Astrocyte of the cerebellum (primary cell): ENCODE measurements at places on chromosomes 4 and X.

- DNase-seq: peak; percentile 38
Measured at GRCh38 chrX:130916636-130917422, 13.8 kb upstream of the ENOX2 start.

GRCh38 chr4:4642496-4643000 lies 100.7 kb upstream of the STX18 start:
- no peak for DNase-seq

GRCh38 chrX:11465648-11466411 lies 172.6 kb downstream of the AMELX start:
- DNase-seq: no peak

DNA sequence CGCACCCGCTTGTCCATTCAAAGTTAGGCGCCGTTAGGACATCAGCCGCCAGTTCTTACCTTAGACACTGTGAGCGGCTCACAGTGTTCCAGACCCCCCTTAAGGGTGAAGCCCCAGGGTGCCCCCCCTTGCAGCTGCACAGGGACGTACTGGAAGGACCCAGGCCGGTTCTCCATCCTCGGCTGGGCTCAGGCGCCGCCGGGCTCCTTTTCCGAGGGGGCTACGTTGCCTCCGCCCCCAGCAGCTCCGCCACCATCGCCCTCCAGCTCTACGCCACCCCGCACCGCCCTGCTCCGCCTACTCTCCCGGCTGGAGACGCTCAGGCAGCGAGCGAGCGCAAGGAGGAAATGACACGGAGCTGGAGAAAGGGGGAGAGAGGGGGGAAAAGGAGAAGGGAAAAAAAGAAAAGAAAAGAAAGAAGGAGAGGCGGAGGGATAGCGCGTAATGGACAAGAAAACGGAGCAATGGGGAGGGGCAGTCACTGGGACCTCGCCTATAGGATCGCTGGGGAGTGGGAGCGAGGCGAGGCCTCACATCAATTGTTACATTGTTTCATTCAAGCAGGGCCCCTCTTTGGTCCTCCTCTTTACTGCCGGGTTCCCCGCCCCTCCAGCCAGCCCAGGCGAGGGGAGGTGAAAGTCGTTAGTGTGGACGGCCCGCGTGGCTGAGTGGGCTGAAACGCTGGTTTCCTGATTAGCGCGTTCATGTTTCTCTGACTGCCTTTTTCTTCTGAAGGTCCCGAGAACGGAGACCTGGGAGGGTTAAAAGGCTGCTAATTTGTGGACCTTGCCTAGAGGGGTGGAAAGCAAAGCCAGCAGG lies at the start of gene SHROOM4:
Gene SHROOM4, minus strand, starts transcription at position 352 of the 819 bp plus-strand sequence. Its CDS starts 176 bp downstream, at position 176.
- DNase-seq: no peak

GRCh38 chr4:139642364-139642763 lies 23.3 kb upstream of the MGST2 start:
- no peak for DNase-seq

- no peak for DNase-seq
Measured at GRCh38 chr4:157687971-157688370, 467.4 kb downstream of the GRIA2 start.

- DNase-seq: no peak
Measured at GRCh38 chrX:27915617-27916016, 65.6 kb downstream of the DCAF8L1 start.

GRCh38 chr4:86055898-86056297 lies 304.0 kb downstream of the MAPK10 start:
- no peak for DNase-seq

- DNase-seq: no peak
Measured at GRCh38 chr4:153207567-153207966, 3.3 kb downstream of the TRIM2 start.

DNA sequence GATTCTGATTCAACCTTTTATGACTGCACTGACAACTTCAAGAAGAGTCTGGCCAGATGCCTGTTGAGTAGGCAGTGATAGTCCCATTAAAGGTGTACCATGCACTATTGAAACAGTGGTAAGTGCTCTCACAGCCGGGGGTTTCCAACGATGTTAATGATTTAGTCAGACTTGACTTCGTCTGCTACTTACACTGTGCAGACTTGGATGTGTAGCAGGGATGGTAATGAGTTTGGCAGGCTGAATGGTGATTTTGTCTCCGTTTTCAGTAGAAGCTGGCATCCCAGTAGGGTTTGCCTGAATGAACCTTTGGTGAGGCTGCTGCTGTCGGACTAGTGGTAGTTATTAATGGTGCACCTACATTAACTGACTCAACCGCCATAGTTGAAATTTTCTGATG lies 52.0 kb upstream of the TMSB15B start:
- DNase-seq: no peak

DNA sequence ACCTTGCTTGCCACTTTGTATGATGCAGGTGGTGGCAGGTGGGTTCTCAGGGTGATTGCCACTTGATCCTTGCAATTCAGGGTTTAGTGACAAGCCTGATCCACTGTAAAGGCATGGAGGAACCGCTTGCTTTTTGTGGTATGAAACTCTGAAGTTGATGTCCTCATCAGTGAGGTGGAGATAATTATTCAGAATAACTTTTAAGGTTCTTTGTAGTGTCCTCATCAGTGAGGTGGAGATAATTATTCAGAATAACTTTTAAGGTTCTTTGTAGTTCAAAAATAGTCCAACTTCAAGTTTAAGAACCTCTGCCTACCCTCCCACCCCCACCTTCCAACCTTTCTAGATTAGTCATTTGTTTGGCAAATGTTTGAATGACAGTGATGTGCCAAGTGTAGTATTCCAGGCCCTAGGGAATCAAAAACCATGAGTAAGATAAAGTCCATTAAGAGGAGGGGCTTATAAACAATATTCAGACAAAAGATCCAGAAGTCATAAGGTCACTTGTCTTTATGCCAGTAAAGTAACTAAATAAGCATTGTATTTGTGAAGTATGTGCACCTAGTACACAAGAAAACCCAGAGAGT lies 51.2 kb downstream of the DCUN1D4 start:
- DNase-seq: no peak

GRCh38 chrX:13495232-13495631 lies 74.2 kb upstream of the EGFL6 start:
- DNase-seq: no peak

DNA sequence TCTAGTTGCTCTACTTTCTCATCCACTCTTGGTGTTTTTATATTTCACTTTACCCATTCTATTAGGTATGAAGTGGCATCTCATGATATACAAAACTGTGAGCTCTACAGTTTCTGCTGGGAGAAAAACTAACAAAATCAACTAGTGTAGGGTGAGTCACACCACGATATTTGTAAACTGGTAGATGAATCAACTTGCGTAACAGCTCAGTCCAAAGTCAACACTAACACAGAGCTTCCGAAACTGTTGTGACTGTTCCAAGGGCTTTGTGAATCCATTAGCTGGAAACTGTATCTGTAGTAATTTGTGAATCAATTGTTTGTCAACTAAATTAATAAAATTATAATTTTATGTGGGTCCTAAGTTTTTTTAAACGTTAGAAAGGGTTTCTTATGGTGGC lies 119.8 kb upstream of the TSPAN5 start:
- peak; percentile 36 for DNase-seq

- DNase-seq: peak; percentile 19
Measured at GRCh38 chr4:37561803-37562207, 124.4 kb downstream of the RELL1 start.

DNA sequence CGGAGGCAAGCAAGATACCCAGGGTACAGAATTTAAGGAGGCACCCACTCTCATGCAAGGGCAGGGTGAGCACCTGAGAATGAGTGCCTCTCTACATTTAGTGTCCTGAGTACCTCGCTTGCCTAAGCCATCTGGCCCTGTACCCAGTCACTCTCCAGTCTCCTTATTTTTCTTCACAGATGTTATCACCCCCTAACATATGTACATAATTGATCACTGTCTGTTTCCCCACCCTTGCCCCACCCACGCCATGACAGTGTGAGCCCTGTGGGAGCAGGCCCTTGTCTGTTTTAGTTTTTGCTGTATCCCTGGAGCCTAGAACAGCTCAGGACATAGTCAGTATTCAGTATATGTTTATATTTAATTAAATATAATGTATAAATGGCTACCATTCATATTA lies 113.6 kb downstream of the SPRY1 start:
- no peak for DNase-seq

- DNase-seq: peak; percentile 75
Measured at GRCh38 chr4:86302251-86302650, 57.6 kb downstream of the MAPK10 start.
